ENCODE measurements at places on chromosomes 11 and 22. TPM values are rescaled to one million over a fixed set of nuclear protein-coding genes. Genes with fewer than 3 reads are reported as not detected.
A peak's percentile ranks its signal among the peaks of the same experiment; 100 is the strongest.

The OR52A1 gene
- total RNA-seq = not detected

The GTSE1 gene
- total RNA-seq = 6.9 TPM

DNA sequence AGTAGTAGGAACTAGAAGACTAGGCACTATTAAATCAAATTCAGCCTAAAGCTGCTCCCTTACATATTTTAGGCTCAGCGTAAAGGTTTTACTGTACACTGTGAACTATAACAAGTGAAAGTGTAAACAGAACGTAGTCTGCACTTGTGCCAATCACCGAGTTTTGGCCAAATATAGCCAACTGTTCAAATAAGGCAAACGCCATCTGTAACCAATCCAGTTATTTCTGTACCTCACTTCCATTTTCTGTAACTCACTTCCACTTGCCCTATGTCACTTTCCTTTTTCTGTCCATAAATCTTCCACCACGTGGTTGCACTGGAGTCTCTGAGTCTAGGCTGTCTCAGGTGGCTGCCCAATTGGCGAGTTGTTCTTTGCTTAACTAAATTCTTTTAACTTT is 2132.2 kb downstream of the LRRC4C start:
- no peaks in the 10 kb centered on the region for H3K4me1 ChIP-seq
- no peak for DNase-seq
- no peaks in the 10 kb centered on the region for H3K27me3 ChIP-seq
- H3K4me3 ChIP-seq = no peak overlapping the region
- no peaks in the 10 kb centered on the region for H3K36me3 ChIP-seq

GRCh38 chr22:31488988-31489617 is 539 bp downstream of the EIF4ENIF1 start:
- peak overlapping the region; percentile 78 for H3K4me3 ChIP-seq
- peak; percentile 58 for DNase-seq
- H3K27me3 ChIP-seq = no peaks in the 10 kb centered on the region
- H3K27ac ChIP-seq = peak overlapping the region; percentile 98
- no peaks in the 10 kb centered on the region for H3K4me1 ChIP-seq

GRCh38 chr22:26718905-26719304 is 61.5 kb downstream of the MIAT start:
- H3K27me3 ChIP-seq = no peaks in the 10 kb centered on the region
- DNase-seq = no peak
- no peak overlapping the region for H3K4me3 ChIP-seq
- no peaks in the 10 kb centered on the region for H3K4me1 ChIP-seq

Data from Peyer's patch (tissue), 4 donors.